Omental fat pad (tissue), 4 donors: ENCODE measurements at places on chromosomes 3 and 15.

DNA sequence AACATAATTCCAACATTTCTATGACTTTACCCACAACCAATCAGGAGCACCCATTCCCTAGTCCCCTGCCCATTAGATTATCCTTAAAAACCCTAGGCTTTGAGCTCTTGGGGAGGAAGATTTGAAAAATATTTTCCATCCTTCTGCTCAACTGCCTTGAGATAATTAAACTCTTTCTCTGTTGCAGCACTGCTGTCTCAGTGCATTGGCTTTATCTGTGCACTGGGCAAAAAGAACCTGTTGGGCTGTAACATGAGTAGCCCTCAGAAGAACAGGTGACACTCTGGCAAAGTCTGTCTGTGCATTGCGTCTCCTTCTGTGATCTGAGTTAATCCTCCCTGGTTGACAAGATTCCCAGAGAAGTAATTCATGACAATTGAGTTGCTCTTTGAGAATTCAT lies 83.9 kb downstream of the ZMAT3 start:
- no peak for DNase-seq

DNA sequence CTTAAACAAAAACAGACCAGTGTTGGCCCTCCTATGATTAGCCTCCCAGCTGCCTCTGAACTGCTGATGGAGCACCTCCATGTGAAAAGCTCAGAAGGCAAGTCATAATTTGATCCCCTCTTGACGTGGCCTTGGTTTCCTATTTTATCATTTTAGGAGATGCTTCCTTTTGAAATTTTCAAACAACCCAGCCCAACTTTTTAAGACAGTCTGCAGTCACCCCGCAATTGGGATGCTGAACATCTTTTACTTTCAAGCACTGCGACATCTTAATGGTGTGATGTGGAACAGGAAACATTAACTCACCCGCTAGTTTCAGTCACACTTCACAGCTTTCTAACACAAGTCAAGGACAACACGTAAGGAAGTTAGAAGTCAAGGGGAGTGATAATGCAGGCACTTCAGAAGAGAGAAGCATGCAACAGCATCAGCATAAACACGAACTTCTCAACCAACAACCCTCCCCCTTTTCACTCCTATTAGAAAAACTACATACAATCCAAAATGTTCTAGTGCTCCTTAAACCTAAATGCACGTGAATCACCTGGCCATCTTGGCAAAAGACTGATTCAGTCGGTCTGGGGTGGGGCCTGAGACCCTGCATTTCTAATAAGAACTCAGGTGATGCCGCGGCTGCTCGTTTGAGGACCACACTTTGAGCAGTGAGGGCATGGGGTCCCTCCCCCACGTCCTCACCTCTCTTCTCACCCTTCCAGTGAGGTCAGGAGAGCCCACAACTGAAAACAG lies 161.5 kb downstream of the FOXP1 start:
- no peak for DNase-seq

DNA sequence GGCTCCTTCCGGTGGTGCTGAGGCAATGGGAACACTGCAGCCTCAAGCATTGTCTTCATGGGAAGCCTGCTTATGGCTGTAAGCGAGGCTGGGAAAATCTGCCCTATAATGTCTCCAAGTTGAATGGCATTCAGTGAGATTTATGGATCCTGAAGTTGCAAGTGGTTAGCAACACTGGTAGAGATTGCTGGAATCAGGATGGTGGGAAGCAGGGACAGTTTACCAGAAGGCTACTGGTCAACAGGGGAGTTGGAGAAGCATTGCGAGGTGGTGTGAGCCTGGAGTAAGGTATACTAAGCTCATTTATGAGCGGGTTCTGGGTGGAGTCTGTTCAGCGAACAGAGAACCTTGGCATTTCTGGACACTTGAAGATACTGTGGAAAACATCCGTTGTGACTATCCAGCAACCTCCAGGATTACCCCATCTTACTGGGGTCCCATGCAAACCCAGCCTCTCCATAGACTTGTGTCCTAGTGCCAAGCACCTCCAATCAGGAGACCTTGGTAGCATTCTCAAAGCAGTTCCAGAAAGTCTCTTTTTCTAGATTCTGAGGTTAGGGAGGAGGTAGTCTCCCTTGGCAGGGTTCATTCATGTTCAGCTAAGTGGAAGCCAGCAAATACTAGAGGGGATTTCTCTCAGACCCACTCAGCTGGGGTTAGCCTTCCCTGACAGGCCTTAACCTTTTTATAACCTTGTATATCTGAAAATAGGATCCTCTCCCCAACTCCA lies 7.3 kb downstream of the RPSA start:
- no peak for DNase-seq

GRCh38 chr15:28914046-28914445 lies 28.3 kb downstream of the APBA2 start:
- DNase-seq, result no peak

DNA sequence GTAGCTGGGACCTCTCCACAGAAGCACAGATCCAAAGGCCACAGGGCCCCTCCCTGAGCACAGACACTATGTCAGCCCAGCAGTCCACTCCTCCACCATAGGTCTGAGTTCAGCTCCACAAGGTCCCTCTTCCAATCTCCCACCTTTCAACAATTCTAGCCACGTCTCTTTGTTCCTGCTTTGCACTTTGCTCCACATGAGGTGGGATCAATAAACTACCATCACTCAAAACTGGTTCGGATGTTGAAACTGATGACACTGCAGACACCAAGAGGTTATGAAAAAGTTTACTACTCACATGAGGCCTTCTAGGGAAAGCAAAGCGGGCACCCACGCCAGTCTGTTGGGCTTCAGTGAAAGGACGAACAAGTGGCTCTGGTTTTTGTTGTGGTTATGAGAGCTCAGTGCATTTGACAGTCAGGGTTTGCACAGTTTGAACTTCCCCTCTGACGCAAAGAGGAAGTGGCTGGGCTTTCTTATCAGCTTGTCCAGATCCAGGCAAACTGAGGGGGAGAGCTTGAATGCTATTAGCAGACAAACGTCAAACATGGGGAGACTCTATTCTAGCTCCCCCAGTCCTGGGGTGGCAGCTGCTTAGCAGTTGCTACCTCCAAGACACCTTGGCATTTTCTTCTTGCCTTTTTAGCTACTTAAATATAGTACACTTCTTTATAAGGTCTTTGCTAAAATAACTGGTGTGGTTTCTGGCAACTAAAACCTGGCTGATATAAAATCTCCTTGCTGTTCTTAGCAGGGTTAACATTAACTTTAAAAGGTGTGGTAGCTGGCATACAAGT lies 37.8 kb downstream of the ZNF445 start:
- peak; percentile 27 for DNase-seq

GRCh38 chr3:16904423-16905417 lies 20.0 kb downstream of the PLCL2 start:
- no peak for DNase-seq

- no peak for DNase-seq
These were observed 132.5 kb downstream of the DLG1 start for GRCh38 chr3:197165890-197166289.

DNA sequence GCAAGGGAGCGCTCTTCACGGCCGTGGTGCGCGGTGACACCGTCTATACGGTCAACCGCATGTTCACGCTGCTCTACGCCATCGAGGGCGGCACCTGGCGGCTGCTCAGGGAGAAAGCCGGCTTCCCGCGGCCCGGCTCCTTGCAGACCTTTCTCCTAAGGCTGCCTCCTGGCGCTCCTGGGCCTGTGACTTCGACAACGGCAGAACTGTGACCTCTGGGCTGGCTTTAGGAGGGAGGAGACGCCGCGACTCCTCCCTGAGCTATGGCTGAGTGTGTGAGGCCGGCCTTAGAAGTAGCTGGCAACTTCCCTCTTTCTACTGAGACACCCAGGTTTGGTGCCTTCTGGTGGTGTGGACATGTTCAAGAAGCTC lies 1.4 kb downstream of the KBTBD13 start:
- DNase-seq, result no peak

DNA sequence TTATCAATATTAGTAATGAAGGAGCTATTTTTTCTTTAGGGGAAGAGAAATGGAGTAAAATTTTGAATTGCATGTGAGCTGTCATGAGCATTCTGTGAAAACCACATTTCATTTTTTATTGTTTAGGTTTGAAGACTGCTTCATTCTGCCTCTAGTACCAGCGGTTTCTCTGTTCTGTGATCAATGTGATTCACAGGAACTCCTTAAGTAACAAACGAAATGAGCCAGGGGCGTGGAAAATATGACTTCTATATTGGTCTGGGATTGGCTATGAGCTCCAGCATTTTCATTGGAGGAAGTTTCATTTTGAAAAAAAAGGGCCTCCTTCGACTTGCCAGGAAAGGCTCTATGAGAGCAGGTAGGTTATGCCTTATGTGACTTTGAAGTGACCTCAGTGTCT lies 13.0 kb downstream of the NIPA2 start:
- no peak for DNase-seq

GRCh38 chr3:14949126-14949525 lies 1.7 kb downstream of the NR2C2 start:
- DNase-seq, result no peak

GRCh38 chr3:110646496-110646895 lies 425.1 kb upstream of the NECTIN3 start:
- DNase-seq, result no peak

GRCh38 chr3:14581334-14582044 lies 41.3 kb upstream of the GRIP2 start:
- no peak for DNase-seq

GRCh38 chr15:66293419-66294156 lies at the start of gene DIS3L:
DIS3L (plus strand) TSS chr15:66293568; CDS start chr15:66293597, 29 bp downstream.
- no peak for DNase-seq

- DNase-seq, result no peak
These were observed 71.7 kb downstream of the TTBK2 start for GRCh38 chr15:42848846-42849245.

GRCh38 chr15:90650956-90651689 lies 66.0 kb upstream of the BLM start:
- no peak for DNase-seq

- DNase-seq, result no peak
These were observed 60.3 kb upstream of the RPL32 start for GRCh38 chr3:12901623-12902045.

DNA sequence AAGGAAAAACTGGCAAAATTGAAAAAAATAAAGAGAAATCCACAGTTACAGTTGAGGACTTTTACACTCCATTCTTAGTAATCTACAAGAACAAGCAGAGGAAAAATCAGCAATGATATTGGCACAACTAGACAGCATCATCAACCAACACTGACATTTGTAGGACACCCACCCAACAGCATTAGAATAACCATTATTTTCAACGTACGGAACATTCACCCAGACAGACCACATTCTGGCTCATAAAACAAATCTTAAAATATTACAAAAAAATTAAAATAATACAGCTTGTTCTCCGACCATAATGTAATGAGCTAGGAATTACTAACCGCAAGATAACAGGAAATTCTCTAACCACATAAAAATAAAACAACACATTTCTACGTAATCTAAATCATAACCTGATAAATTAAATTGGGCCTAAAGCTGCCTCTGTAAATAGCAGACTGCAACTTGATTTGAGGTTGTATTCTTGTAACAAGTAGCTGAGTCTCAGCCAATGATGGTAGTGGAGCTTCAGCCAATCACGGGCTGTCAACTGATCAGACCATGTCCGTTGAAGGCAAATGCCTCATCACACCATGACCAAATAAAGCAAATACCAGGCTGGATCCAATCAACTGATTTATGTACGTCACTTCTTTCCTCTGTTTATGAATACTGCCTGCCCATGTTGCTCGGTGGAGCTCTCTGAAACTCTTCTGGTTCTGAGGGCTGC lies 9.2 kb downstream of the PLSCR4 start:
- DNase-seq, result no peak

GRCh38 chr15:83248151-83249029 lies 36.1 kb downstream of the BNC1 start:
- DNase-seq, result no peak

- no peak for DNase-seq
These were observed 68.7 kb downstream of the IL12A start for GRCh38 chr3:160057331-160057730.
